ENCODE measurements at places on chromosomes 3 and 15.

DNA sequence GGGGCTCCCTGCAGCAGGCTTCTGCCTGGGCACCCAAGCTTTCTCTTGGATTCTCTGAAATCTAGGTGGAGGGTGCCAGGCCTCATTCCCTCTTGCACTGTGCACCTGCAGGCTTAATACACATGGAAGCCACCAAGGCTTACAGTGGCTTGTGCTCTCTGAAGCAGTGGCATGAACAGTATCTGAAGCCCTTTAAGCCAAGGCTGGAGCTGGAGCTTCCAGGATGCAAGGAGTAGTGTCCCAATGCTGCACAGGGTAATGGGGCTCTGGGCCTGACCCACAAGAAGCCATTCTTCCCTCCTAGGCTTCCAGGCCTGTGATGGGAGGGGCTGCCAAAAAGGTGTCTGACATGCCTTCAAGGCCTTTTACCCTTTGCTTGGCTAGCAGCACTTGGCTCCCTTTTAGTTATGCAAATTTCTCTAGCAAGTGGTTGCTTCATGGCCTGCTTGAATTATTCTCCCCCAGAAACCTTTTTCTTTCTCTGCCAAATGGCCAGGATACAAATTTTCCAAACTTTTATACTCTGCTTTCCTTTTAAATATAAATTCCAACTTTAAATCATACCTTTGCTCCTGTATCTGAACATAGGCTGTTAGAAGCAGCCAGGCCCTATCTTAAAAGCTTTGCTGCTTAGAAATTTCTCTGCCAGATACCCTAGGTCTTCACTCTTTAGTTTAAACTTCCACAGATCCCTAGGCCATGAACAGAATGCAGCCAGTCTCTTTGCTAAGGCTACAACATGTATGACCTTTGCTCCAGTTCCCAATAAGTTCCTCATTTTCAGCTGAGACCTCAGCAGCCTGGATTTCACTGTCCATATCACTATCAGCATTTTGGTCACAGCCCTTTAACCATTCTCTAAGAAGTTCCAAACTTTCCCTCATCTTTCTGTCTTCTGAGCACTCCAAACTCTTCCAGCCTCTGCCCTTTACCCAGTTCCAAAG lies 201.1 kb upstream of the LRRFIP2 start:
- DNase-seq, result no peak

DNA sequence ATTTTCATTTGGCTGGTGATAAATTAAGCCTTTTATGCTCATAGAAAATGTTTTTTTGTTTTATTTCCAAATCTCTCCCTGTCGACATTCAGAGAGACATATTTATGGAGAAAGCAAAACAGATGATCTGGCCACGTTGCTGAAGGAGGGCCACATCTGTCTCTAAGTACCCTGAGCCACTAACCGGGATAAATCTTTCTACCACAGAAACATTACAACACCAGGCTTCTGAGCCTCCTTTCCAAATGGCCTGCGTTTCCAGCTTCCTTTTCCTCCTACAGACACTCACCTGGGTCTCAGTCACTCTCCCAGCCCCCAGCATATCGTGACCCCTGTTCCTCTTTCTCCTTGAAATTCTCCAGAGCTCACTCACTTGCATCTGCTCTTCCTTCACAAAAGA lies 161.0 kb downstream of the ARRDC4 start:
- DNase-seq, result no peak

GRCh38 chr15:41438206-41438605 lies 21.3 kb downstream of the RTF1 start:
- no peak for DNase-seq

GRCh38 chr3:8793242-8793641 lies 23.8 kb upstream of the OXTR start:
- no peak for DNase-seq

GRCh38 chr3:51941798-51942602 lies at the start of the genes PARP3 and RRP9:
PARP3 (plus strand) TSS chr3:51942363; CDS start chr3:51943356, 993 bp downstream.
RRP9 (minus strand) TSS chr3:51941904; CDS start chr3:51941867, 37 bp downstream.
- DNase-seq, result peak; percentile 100

DNA sequence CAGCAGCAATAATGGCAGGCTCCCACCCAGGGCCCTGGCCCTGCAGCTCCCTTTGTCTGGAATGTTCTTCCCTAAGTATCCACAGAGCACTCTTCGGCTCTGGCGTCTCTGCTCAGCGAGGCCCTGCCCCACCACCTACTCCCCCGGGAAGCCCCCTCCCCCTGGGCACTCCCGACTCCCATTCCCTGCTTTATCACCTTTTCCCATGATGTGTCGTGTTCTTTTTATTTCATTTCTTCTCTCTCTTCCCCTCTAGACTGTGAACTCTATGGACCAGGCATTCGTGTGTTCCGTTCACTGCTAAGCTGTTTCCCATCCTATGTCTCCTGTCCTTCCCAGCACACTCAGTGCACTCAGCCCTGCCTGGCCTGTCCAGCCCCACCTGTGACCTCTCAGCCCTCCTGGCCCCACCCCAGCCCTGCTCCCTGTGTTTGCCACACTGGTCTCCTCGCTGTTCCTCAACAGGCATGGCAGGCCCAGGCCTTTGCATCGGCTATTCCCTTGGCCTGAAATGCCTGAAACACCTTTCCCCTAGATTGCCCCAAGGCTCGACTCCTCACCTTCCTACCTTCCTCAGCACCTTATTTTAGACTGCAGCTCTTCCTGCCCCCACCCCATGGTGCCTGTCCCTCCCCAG lies 107.4 kb downstream of the TPRA1 start:
- no peak for DNase-seq

- DNase-seq, result no peak
Measured at GRCh38 chr3:42960282-42960681, 18.8 kb upstream of the GASK1A start.

GRCh38 chr15:59258317-59258716 lies 51.7 kb downstream of the LDHAL6B start:
- no peak for DNase-seq

- DNase-seq, result no peak
Measured at GRCh38 chr3:140131895-140132294, 196.9 kb downstream of the CLSTN2 start.

GRCh38 chr3:159765030-159765859 lies 223.4 kb upstream of the IL12A start:
- DNase-seq, result no peak

- DNase-seq, result no peak
Measured at GRCh38 chr3:113255100-113255853, 43.9 kb downstream of the BOC start.

- DNase-seq, result peak; percentile 17
Measured at GRCh38 chr3:61520966-61521628, 40.3 kb upstream of the PTPRG start.

GRCh38 chr3:160126051-160126450 lies 99.2 kb upstream of the C3orf80 start:
- no peak for DNase-seq

DNA sequence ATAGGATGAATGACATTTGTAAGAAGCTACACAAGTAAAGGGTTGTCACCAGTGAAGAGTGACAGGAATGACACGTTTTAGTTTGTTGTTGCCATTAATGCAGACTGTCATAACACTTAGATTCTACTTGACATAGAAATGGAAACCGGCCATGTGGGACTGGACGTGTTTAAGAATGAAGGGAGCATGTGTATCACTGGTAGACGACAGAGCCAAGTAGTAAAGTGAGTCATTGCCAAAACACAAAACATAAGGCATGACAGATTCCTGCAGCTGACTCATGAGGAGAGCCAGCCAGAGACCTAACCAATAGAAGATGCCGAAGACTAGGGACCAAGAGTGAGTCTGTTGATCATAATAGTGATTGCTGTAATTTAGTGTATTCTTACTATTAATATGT lies 106.2 kb upstream of the PLAAT1 start:
- no peak for DNase-seq

GRCh38 chr3:71657831-71658530 lies 67.2 kb downstream of the EIF4E3 start:
- no peak for DNase-seq

DNA sequence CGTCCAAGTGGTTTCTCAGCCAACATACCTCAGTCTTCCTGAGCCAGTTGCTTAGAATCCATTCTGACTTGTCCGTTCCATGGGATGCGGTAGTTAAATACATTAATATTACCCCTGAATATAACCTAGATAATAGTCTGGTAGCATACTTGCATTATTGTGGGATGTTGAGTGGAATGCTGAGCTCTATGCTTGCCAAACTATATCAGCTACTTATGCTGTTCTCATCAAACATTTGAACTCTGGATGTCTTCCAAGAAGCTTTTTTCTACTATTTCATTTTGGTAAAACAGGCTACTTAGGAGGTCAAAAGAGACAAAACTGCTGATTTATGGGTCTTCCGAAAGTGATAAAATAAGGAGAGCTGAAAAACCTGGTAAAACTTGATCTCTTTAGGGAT lies 429.5 kb downstream of the NAALADL2 start:
- DNase-seq, result no peak

DNA sequence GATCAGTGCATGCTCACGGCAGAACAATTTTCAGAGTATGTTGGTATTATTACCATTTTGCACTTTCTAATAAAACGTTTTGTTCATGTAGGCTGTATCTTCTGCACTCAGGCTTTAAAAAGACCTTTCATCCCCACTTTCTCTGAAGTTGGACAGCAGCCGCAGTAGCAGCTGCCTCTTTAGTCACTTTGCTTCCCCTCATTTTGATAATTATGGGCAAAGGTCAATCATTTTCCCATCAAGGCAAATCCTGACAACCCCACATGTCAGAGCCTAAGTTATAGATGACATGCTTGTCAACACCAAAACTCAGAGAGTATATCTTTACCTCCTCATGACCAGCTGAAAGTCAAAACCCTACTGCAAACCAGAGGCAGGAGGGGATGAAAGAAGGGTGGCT lies 99.7 kb downstream of the ROBO2 start:
- no peak for DNase-seq

GRCh38 chr15:75823860-75824613 lies 19.2 kb upstream of the UBE2Q2 start:
- no peak for DNase-seq

DNA sequence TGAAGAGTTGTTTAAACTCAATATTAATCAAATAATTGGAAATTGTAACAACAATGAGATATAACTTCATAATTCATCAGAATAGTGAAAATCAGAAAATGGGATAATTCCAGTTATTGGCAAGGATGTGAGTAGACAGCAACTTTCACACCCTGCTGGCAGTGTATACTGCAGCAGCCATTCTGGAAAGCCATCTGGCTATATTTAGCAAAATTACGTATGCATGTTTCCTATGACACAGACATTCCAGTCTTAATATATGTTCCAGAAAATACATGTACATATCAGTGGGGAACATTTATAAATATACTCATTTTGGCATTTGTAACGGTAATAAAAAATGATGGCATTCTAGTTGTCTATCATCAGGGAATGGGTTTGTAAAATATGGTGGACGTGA lies 564.1 kb downstream of the GBE1 start:
- DNase-seq, result no peak

DNA sequence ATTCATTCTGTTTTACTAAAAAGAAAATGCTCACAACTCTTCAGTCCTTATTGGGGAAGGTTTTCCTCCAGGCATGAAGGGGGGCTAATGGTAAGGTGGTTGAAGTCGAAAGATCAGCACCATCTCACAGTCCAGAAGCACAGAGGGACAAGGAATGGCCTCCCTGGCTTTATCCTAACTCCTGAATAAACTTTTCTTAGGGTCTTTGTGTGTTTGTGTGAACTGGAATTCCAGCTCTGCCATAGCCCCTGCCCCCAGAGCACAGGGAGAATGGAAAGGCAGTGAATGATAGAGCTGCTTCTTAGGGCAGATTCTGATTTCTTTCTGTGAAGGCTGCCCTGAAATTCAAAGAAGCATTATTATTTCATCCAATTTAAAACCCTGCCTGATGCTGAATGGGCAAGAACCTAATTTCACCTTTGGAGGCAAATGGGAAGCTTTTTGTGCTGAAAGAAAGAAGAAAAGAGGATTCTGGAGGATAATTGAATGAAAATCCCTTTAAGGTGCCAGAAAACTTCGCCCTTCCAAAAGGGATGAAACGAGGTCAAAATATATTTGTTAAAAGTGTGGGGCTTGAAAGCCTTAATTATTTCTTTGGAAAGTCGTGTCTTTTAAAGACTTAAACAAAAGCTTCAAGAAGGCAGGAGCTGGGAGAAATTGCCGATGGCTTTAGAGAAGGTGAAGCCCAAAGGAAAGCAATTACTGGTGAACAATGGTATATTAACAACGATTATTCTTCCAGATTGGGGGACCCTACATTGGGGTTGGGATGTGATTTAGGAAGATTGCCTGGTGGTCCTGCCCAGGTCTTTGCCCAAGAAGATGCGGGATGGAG lies 259.9 kb upstream of the RGMA start:
- DNase-seq, result no peak

GRCh38 chr15:57322602-57323250 lies 53.6 kb upstream of the CGNL1 start:
- no peak for DNase-seq

DNA sequence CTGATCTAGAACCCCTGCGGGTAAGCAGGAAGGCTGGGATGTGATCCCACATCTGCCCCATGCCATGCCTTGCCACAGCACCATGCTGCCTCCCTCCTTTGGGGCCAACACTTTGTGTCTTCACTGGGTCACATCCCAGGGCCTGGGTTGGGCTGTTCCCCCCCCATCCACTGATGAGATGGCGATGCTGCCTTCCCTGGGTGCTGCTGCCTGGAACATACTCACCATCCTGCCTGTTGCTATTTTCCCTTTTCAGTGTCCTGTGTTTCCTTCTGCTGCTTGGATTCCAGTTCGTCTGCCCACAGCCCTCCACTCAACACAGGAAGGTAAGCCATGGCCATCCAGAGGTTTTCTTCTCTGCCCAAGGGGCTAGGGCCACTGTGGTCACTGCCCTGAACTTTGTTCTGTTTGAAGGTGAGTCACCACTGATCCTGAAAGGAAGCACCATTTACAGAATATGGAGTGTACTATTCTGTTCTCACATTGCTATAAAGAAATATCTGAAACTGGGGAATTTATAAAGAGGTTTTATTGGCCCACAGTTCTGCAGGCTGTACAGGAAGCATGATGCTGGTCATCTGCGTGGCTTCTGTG lies 39.4 kb downstream of the THSD4 start:
- DNase-seq, result no peak

GRCh38 chr15:86055688-86056087 lies 24.0 kb upstream of the AGBL1 start:
- no peak for DNase-seq

GRCh38 chr3:5426094-5426883 lies 238.8 kb downstream of the EDEM1 start:
- DNase-seq, result peak; percentile 66

DNA sequence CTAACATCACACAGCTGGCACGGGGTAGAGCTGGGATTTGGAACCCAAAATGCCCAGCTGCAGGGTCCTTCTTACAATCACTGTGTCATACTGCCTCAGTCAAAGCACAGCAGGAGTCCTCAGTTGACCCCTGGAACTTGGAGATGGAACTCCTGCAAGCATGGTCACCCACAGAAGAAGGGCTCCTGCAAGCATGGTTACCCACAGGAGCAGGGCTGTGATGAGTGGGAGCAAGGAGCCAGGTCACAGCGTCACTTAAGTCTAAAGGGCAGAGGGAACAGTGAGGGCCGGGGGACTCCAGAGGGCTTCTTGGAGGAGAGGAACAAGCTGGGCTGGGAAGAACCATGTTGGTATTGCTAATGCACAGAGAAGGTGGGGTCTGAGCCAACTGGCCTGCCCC lies 24.9 kb downstream of the CCDC33 start:
- DNase-seq, result no peak

- DNase-seq, result no peak
Measured at GRCh38 chr3:79011821-79012529, 755.8 kb downstream of the ROBO1 start.

Measured in stimulated activated CD4-positive, alpha-beta T cell treated with anti-CD3 and anti-CD28 coated beads, Interleukin-12 subunit alpha, Interleukin-12 subunit beta, amount 100 ng/mL, for 48 hours (primary cell).